Activated T-cell treated with anti-CD3 and anti-CD28 coated beads, Interleukin-2, amount 50 U/mL, for 1 hour (primary cell): ENCODE measurements at places on chromosomes 1 and 21.

- no peak for DNase-seq
These were observed 181.4 kb upstream of the ETV3 start for GRCh38 chr1:157319567-157319966.

- no peak for DNase-seq
These were observed 31.7 kb downstream of the SLC35A3 start for GRCh38 chr1:100001462-100001861.

GRCh38 chr1:157105988-157106812, 6.6 kb upstream of the ETV3L start:
- DNase-seq: no peak

DNA sequence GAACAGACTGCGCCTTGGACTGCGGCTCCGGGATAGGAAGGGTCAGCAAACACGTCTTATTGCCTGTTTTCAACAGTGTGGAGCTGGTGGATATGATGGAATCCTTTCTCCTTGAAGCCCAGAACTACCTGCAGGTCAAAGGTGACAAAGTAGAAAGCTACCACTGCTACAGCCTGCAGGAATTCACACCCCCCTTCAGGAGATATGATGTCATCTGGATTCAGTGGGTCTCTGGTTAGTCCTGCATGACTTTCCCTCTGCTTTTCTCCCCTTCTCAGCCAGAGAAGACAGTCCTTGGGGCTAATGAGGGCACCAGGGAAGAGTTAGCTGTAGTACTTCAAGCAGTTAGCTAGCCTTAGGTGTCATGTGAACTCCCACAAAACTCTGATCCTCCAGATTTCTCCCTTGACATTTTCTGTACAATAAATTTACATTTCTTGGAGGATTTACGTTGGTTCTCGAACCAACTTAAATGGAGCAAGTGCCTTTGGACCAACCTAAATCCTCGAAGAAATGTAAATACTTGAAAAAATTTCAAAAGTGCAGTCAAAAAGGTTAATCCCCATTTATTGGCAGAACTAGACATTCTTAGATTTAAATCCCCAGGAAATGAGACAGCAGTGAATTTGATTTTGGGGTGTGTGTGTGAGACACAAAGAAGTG, 20.9 kb downstream of the NTMT2 start:
- DNase-seq: no peak

GRCh38 chr1:153070243-153070642, 1.2 kb downstream of the SPRR2B start:
- DNase-seq: no peak

DNA sequence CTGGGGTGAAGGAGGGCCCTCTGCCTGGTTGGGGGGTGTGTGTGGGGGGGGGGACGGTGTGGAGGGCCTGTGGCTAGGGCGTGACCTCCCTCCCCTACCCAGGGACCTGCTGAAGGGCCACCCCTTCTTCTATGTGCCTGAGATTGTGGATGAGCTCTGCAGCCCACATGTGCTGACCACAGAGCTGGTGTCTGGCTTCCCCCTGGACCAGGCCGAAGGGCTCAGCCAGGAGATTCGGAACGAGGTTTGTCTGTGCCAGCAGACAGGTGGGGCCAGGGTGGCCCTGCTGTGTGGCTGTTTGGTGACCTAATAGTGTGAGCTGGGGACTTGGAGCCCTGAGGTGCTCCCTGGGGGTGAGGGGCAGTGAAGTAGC, 43.9 kb downstream of the COQ8A start:
- no peak for DNase-seq

DNA sequence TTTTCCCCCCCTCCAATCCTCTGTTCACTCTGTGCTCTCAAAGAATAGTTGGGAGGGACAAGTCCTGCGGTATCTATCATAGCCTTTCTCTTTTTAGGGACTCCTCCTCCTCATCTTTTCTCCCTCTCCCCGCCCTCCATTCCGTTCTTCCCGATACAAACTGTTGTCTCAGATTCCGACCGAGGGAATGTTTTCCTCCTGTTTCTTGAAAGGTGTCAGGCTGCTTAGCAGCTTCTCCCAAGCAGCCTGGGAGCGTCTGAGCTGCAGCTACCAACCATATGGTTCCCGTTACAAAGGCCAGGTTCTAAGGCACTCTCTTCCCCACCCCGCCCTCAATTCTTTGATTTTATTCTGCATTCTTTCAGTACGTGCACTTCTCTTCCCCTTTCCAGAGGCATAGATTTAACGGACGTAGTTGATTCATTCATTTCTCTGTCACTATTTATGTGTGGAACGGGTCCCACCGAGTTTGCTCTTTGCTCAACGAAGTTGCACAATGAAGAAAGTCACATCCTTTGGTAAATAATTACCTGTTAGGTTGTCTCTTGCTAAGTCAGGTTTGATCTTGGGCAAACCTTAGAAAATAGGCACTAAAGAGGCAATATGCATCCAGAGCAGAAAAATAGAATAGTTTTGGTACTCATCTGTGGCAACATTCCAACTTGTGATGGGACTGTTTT, 2.8 kb downstream of the ADGRL2 start:
- no peak for DNase-seq

GRCh38 chr1:3011631-3012455, 9.4 kb upstream of the ACTRT2 start:
- DNase-seq: peak; percentile 11

DNA sequence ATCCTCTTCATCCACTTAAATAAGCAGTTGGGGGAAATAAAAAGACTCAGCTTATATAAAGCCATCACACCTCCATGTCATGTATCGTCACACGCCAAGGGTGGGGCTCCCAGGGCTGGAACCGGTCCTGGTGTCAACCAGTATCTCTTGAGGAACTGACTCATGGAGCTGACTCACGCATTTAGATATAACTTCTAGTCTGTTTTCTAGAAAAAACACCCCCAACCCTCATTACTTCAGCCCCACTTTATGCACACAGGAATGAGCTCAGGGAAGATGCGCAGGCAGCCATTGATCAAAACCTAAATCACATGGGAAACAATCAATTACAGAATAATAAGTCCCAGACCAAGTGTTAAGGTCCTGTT, 6.9 kb upstream of the IL22RA1 start:
- peak; percentile 27 for DNase-seq

DNA sequence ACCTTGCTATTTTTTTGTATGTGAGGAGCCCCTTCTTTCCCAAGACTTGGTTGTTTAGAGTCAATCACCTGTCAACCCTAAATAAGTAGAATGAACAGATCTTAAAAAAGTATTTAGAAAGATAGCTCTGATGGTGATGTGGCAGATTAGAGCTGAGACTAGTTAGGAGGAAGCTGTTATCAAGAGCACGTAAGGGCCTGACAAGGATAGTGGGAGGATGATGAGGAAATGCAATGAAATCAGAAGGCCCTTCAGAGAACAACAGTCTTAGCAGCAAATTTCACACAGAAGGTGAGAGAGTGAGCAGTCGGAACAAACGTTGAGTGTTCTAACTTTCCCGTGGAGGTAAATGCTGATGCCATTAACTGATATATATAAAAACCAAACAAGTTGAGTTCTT, 15.9 kb upstream of the S1PR1 start:
- DNase-seq: no peak

GRCh38 chr1:43348809-43349593, 9.8 kb upstream of the CDC20 start:
- DNase-seq: peak; percentile 71

DNA sequence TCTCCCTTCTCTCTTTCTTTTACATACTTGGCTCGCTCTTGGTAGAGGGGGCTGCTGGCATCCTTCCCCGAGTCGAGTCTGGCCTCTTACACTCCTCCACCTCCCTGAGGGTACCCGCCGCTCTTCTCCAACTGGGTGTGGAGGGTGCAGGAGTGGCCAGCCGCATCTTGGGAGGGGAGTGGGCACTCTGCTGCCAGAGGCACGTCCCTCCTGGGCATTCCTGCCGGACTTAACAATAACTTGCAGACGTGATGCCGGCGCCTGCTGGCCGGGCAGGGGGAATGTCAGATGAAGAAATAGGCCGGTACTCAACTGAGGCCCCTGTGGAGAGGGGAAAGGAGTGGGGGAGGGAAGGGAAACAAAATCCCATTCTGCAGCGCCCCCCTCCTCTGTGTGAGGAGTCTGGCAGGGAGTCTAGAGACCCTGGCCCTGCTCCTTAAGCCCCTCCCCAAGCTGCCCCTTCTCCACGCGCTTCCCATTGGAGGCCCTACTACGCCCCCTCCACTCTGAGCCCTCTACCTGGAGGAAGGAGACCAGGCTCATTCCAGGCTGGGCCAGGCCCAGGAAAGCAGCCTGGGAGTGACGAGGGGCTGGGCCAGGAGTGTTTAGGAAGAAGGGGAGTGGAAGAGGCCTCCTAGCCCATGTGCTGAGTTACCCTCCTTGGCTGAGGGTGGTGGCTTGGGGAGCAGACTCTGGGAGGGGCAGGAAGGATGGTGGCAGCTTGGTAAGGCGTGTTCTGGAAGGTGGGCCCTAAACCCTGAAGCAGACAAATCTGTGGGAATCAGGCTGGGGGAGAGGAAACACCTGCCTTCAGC, 1.8 kb downstream of the ATP2B4 start:
- peak; percentile 40 for DNase-seq

GRCh38 chr1:209207701-209208286, 375.7 kb upstream of the CAMK1G start:
- no peak for DNase-seq

DNA sequence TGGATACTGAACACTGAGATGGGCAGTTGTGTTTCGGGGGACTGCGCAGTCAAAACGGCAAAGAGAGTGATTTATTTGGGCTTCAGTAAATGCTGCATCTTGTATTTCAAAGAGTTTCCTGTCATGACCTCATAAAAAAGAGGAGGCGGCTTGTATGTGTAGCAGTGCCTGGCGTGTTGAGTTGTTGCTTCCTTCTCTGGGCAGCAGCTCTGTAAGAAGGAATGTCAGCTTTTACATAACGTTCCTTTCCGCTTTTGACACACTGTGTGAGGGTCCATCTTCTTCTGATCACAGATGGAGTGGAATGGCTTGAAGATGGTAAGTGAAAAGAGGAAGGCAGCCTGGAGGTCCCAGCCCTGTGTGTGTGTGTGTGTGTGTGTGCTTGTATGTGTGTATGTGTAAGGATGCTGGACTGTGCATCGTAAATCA, 941 bp downstream of the ELAVL4 start:
- DNase-seq: no peak

DNA sequence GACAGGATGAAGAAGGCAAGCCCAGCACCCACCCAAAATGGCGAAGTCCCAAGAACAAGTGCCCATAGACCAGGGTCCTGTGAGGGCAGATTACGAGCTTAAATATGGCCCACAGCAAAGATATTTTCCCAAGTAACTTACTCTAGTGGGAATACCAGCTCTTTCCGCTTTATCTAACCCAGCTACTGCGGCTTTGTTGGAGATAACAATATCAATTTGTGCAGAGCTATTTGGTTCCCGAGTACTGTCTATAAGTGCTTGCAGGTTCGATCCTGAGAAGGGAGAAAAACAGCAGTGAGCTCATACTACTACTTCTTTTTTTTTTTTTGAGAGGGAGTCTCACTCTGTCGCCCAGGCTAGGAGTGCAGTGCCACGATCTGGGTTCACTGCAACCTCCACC, 14.3 kb upstream of the DNAJC28 start:
- DNase-seq: no peak
